ENCODE measurements at places on chromosomes 6 and 20. TPM values are rescaled to one million over a fixed set of nuclear protein-coding genes. Genes with fewer than 3 reads are reported as not detected.

RBL1 gene
- 25.0 TPM for total RNA-seq

OR2H1 gene
- total RNA-seq = not detected

ANGPT4 gene
- total RNA-seq = not detected

RHAG gene
- 0.31 TPM for total RNA-seq

SH3BGRL2 gene
- total RNA-seq = 16.0 TPM

TRIM10 gene
- 0.31 TPM for total RNA-seq

GPSM3 gene
- 0.63 TPM for total RNA-seq

NRSN1 gene
- total RNA-seq = 31.6 TPM

ARG1 gene
- not detected for total RNA-seq

TMC2 gene
- 7.5 TPM for total RNA-seq

DLK2 gene
- total RNA-seq = 8.5 TPM

TFEB gene
- total RNA-seq = 2.2 TPM

PREX1 gene
- 45.7 TPM for total RNA-seq

DYNLT2 gene
- total RNA-seq = 4.1 TPM

SLX4IP gene
- 7.8 TPM for total RNA-seq
